K562 (cell line): ENCODE measurements at places on chromosomes 3 and 15.

- DNase-seq = no peak
Measured at GRCh38 chr15:38530113-38530512, 34.5 kb downstream of the RASGRP1 start.

DNA sequence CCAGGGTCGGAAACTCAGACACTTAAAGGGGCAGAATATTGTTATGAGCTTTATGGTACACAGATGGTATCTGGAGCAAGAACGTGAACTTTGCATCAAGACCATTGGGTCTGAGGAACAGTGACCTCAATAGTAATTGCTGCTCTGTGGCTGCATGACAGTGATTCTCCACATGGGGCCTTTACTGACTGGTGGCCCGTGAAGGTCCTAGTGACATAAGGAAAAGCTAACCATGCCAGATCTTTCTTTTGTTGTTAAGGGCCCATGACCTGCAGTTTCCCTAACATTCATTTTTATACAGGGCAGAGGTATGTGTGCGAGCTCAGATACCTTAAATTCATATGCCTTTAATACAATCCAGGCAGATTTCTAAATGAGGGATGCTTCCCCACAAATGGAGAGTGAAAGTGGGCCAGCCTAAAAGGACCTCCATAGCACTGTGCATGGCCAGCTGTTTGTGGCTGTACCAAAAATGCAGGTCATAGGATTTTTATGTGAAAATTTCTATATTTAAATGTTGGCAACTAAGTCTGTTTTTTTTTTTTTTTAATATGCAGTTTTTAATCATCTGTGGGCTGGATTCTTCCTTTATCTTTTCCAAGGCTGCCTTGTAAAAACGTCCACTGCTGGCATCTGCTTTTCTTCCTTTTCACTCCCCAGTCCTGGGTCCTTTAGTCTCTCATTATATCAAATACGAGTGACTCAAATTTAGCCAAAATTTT lies 188.0 kb upstream of the IL12A start:
- DNase-seq = no peak

DNA sequence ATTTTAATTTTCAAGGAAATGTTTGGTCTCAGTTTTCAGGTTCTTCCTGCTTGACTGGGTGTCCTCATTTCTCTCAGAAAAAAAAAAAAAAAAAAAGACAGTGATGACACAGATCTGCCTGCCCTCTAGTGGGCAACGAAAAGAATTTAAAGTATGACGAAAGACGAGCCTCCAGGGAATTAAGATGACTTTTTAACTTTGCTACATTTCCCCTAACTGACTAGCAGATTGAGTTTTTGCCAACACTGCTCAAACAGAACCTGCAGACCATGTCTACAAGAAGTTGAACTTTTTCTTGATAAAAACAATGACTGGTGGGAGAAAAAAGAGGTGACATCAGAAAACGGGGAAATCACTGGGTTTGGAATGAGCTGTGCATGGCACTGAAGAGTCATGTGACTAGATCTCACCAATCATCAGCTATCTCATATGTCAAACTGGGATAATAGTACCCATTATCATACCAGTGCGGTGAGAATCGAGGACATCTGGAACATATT lies 40.8 kb downstream of the EOMES start:
- peak; percentile 35 for DNase-seq

- DNase-seq = no peak
Measured at GRCh38 chr3:4139462-4140140, 163.6 kb upstream of the SETMAR start.

- no peak for DNase-seq
Measured at GRCh38 chr3:38618343-38618742, 31.1 kb downstream of the SCN5A start.

DNA sequence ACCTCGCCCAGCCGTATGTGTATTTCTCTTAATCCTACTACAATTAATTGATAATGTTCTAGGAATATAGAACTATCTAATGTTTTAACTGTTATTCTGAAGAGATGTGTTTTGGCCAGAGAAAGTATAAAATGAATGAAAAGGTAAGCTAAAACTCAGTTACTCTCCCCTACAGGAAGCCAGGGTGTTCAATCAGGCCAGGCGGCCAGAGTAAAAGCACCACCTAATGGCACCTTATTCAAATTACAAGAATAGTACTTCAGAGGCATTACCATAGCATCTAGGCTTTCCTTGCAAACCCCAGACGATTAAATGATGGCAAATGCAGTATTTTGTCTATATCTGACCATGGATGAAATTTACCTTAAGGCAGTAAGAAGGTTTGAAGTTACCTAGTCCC lies 10.4 kb downstream of the SLC12A8 start:
- DNase-seq = peak; percentile 15

- no peak for DNase-seq
Measured at GRCh38 chr3:139252719-139253118, 91.1 kb upstream of the MRPS22 start.

- DNase-seq = no peak
Measured at GRCh38 chr3:128823631-128824030, 55.8 kb upstream of the ACAD9 start.

DNA sequence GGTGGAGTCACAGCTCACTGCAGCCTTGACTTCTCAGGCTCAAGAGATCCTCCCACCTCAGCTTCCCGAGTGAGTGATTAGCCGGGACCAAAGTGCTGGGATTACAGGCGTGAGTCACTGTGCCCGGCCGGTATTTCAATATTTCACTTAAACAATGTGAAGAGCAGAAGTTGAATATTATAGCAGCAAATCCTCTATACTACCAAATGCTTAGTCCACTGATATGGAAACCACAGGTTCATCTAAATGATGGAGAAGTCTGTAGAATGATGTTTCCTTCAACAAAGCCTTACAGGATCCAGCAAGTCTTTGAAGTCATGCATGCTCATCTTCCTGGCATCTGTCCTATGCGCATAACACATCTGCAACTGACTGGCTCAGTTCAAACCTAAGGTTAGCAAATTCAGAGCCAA lies 20.3 kb upstream of the UACA start:
- no peak for DNase-seq

- no peak for DNase-seq
Measured at GRCh38 chr3:9008550-9009255, 45.4 kb upstream of the RAD18 start.

DNA sequence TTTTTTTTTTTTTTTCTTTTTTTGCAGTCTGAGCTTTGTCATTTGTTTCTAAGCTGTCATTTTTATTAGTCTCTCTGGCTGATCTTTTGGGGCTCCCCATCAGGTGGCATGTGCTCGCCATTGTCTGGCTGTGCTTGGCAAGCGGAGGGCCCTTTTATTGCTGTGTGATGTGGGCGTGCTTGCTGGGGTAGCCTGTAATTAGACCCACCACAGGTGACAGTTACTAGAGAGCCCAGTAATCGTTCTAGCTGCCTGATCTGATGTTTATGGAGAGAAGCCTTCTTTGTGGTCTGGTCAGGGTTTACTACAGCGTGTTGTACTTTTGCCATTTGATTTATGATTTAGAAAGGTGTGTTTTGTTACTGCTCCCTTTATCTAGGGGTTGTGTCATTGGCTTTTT lies 179.9 kb downstream of the MCTP2 start:
- no peak for DNase-seq

GRCh38 chr3:12484198-12484982 lies at the start of gene TSEN2:
Gene TSEN2, plus strand, starts transcription at chr3:12484480. Its CDS starts 5,321 bp downstream, at chr3:12489801.
- DNase-seq = peak; percentile 100

- no peak for DNase-seq
Measured at GRCh38 chr3:187150599-187150998, 11.3 kb upstream of the RPL39L start.

GRCh38 chr3:46895204-46895660 lies 17.7 kb downstream of the PTH1R start:
- peak; percentile 84 for DNase-seq

GRCh38 chr3:119418641-119419040 lies 44.8 kb downstream of the TMEM39A start:
- peak; percentile 16 for DNase-seq

DNA sequence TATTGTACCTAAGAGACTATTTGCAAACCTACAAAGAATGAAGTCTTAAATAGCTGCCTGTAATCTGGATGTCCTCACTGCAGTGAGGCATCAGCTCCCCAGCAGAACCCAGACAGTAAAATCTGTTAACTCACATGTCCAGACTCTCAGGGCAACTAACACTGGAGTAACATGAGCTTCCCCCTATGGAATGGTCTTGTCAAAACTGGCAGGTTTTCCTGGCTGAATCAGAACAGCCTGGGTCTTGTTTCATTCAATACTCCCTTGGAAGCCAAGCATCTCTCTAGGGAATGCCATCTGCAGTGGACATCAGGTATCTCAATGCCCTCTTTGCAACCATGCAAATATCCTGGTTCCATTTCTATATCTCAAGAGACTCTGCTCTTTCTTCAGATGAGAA lies 24.4 kb downstream of the PTPN9 start:
- DNase-seq = no peak

DNA sequence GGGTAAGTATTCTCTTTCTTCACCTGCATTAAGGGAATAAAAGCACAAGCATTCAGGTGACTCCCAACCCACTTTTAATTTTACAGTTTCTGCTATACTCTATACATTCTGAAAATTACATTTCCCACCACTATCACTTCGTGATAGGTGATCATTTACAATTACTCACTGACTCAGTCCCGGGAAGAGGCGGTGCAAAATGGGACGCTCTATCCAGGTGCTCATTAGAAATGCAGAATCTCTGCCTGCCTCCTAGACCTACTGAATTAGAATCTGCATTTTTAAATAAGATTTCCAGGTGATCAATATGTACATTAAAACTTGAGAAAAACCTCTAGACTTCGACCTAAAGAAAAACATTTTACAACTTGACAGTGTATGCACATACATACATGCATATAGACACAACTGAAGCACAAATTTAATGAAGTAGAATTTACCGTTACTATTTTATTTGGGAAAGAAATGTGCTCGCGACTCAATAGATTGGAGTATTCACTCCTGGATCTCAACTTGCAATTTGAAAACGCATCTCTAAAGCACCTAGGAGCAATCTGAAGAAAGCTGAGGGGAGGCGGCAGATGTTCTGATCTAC lies 598 bp upstream of the TGFBR2 start:
- no peak for DNase-seq

DNA sequence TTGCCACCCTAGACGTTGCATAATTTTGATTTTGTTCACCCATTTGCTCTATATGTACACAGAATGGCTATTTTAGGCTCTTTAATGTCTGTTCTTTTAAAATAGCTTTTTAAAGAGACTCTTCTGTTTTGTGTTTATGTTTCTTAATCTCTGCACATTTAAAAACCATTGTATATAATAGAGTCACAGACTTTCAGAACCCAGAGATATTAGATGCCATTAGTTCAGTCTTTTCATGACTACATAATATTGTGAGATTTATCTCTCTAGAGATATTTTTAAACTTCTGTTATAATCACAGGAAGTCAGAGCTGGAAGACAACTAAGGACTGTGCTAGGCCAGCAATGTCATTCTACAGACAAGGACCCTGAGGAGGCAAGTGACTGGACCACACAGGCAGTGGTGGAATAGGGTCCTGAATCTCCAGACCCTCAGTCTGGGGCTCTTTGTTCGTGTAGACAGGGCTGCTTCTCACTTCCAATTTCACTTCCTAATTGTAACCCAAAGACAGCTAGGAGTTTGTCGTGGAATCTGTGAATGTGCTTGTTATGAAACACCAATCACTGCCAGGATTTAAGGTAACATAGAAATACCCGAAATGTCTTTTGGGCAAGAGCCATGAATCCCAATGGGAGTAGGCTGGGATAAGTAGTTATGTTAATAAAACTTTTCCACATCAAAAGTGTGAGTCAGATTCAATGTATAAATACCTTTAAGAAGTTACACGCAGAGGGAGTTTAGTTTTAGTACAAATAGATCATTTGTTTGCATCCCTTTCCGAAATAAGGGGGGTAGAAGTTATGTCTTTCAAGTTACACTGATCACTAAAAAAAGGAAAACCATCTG lies 165.2 kb upstream of the ROPN1 start:
- DNase-seq = no peak

- DNase-seq = no peak
Measured at GRCh38 chr3:107975529-107976201, 115.2 kb downstream of the CD47 start.

GRCh38 chr15:51697163-51697562 lies 15.9 kb downstream of the SCG3 start:
- DNase-seq = peak; percentile 44

- DNase-seq = no peak
Measured at GRCh38 chr15:25862071-25862471, 1.1 kb downstream of the ATP10A start.

GRCh38 chr3:145735631-145736030 lies 425.4 kb downstream of the PLOD2 start:
- DNase-seq = no peak

GRCh38 chr3:17833786-17834559 lies 91.5 kb upstream of the TBC1D5 start:
- DNase-seq = no peak

- DNase-seq = no peak
Measured at GRCh38 chr3:58924578-58924977, 125.2 kb downstream of the CFAP20DC start.

GRCh38 chr3:9815986-9816385 lies 5.9 kb downstream of the TTLL3 start:
- no peak for DNase-seq

GRCh38 chr3:64072126-64072525 lies 48.8 kb upstream of the PSMD6 start:
- no peak for DNase-seq

DNA sequence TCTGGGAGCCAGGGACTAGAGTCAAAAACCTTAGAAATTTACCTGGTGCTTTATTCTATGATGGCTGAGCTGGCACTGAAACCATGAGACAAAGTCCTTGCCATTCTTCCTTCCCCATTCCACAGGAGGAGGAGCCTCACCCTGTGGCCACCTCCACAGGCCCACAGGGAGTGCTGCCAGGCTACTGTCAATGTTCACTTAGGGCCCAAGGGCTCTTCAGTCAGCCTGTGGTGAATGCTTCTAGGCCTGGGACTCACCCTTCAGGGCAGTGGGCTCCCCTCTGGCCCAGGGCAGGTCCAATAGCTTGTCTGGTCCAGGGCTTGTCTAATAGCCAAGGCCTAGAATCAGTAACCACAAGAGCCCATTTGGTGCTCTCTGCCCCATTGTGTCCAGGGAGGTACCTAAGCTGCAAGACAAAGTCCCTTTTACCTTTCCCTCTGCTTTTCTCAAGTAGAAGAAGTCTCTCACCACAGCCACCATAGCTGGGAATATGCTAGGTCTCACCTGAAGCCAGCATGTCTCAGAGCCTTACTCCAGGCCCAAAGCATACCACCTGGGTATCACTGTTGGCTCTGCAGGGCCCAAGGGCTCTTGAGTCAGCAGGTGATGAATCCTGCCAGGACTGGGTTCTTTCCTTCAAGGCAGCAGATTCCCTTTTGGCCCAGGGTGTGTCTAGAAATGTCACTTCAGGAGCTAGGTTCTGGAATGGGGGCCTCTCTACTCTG lies 61.8 kb upstream of the CHRNB4 start:
- DNase-seq = no peak

- DNase-seq = no peak
Measured at GRCh38 chr3:100503448-100503847, 11.0 kb downstream of the TMEM45A start.
